ENCODE measurements at places on chromosomes 1 and 21. TPM values are rescaled to one million over a fixed set of nuclear protein-coding genes. Genes with fewer than 3 reads are reported as not detected.

- no peaks in the 10 kb centered on the region for H3K27me3 ChIP-seq
- H3K27ac ChIP-seq, result no peak overlapping the region
- no peak overlapping the region for H3K4me3 ChIP-seq
- no peak for DNase-seq
- peaks cover 43% of the 10 kb centered on the region for H3K4me1 ChIP-seq
- no peaks in the 10 kb centered on the region for H3K36me3 ChIP-seq
Observed at GRCh38 chr21:27021046-27021445, 54.2 kb upstream of the ADAMTS5 start.

Gene IPP
- 20.3 TPM for total RNA-seq

Gene BSND
- total RNA-seq, result not detected

- H3K36me3 ChIP-seq, result no peaks in the 10 kb centered on the region
- H3K4me1 ChIP-seq, result peaks cover 36% of the 10 kb centered on the region
- no peaks in the 10 kb centered on the region for H3K27me3 ChIP-seq
- H3K27ac ChIP-seq, result no peak overlapping the region
Observed at GRCh38 chr1:203282720-203283542, 22.4 kb upstream of the BTG2 start.

DNA sequence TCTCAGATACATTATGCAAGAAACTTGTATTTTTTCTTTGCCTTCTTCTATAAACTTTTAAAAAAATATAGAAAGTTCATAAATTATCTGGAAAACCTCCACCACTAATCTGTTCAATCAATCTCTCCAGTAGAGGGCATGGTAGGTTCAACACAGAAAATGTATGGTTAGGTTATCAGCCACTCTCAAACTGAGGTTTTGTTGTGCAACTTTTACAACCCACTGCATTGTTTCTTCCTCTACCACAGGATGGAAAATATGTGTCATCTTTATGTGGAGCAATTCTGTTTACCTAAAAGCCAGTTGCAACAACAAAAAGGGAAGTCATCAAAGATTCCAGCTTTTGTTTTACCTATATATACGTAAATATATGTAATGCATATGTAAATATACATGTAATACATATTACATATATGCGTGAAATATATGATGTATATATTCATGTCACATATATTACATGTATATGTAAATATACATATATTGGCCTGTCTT, 3.0 kb upstream of the RGS2 start:
- peaks cover 37% of the 10 kb centered on the region for H3K4me1 ChIP-seq
- H3K27me3 ChIP-seq, result no peaks in the 10 kb centered on the region
- peaks cover 4% of the 10 kb centered on the region for H3K36me3 ChIP-seq
- H3K27ac ChIP-seq, result no peak overlapping the region
- no peak for DNase-seq

Gene DYRK3
- 5.7 TPM for total RNA-seq

Gene PADI3
- total RNA-seq, result not detected

Gene NEGR1
- total RNA-seq, result 9.0 TPM

Gene SH3D21
- total RNA-seq, result 10.8 TPM

Gene ATG4C
- total RNA-seq, result 7.1 TPM

DNA sequence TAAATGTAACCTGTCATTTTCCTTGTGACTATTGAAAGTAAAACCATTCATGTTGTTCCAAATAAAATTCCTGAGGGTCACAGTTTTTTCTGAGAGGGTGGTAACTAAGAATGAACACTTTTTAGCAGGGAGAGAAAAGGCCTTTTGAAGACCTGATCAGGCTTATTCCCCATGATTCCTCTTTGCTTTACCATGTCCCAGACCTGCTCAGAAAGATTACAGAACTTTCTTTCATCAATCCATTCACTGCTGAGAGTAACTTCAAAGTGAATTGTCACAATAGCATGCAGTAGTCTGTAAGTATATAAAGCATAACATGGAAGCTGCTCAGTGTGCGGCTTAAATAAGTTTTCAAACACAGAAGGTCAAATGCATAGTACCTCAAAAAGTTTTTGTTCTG, 201.5 kb upstream of the COL11A1 start:
- no peaks in the 10 kb centered on the region for H3K36me3 ChIP-seq
- no peak overlapping the region for H3K4me3 ChIP-seq
- H3K27ac ChIP-seq, result no peak overlapping the region
- peaks cover 7% of the 10 kb centered on the region for H3K4me1 ChIP-seq
